ENCODE measurements at places on chromosomes 7 and 10. TPM values are rescaled to one million over a fixed set of nuclear protein-coding genes. Genes with fewer than 3 reads are reported as not detected.
A peak's percentile ranks its signal among the peaks of the same experiment; 100 is the strongest.

Gene GRM3
- polyA plus RNA-seq: 0.03 TPM

Gene PIK3CG
- polyA plus RNA-seq: 0.15 TPM

Gene UCMA
- polyA plus RNA-seq: not detected

Gene CD36
- polyA plus RNA-seq: 529 TPM

Gene CALCR
- polyA plus RNA-seq: not detected

- no peak for DNase-seq
Measured at GRCh38 chr7:67786021-67786420, 789.4 kb downstream of the TYW1 start.

- DNase-seq: no peak
Measured at GRCh38 chr7:41188163-41189130, 514.4 kb downstream of the INHBA start.

DNA sequence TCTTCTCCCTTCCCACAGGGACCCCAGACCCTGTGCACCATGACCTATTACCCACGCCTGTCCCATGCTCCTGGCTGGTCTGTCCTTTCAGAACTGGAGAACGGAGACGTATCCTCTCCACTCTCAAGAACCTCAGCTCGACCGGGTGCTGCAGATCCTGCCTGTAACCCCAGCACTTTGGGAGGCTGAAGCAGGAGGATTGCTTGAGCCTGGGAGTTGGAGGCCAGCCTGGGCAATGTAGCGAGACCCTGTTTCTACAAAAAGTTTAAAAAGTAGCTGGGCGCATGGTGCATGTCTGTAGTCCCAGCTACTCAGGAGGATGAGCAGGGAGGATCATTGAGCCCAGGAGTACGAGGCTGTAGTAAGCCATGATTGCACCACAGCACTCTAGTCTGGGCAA is 37.2 kb upstream of the MYL10 start:
- no peak for DNase-seq

DNA sequence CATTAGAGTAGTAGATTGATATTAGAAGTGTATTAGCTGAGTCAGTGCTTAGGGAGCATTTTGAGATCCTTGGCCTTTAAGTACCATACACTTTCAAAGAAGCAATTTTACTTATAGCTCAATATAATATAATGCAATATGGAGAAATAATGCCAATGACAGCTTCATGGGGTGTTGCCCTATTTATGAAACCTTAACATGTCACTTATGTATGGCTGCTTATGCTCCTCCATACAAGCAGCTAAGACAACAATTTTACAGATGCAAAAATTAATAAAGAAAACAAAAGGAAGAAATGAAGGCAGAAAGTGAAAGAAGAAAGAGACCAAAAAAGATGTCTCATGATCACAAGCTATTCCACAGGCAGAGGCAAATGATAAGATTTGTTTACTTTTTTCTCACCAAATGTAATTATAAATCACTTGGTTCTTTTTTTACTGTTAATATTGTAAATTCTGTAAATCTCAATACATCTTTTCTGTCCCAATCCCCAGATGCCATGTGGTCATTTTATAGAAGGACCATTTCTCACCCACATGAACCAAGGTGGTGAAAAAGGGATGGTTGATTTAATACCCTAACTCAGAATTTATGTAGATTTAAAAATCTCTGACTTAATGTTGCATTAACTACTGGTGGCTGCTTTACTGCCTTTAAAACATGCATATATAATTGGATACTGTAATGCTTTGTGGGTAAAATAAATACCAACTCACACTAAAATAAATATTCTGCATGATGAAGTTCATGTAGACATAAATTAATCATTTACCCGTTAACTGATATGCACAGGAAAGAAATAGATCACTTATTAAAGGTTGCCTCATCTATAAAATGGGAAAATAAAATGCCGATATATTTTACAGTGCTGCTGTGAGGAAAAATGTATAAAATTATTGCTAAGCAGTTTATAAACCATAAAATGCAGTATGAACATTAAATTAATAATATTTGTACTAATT is 33.5 kb upstream of the RHOBTB1 start:
- no peak for DNase-seq

DNA sequence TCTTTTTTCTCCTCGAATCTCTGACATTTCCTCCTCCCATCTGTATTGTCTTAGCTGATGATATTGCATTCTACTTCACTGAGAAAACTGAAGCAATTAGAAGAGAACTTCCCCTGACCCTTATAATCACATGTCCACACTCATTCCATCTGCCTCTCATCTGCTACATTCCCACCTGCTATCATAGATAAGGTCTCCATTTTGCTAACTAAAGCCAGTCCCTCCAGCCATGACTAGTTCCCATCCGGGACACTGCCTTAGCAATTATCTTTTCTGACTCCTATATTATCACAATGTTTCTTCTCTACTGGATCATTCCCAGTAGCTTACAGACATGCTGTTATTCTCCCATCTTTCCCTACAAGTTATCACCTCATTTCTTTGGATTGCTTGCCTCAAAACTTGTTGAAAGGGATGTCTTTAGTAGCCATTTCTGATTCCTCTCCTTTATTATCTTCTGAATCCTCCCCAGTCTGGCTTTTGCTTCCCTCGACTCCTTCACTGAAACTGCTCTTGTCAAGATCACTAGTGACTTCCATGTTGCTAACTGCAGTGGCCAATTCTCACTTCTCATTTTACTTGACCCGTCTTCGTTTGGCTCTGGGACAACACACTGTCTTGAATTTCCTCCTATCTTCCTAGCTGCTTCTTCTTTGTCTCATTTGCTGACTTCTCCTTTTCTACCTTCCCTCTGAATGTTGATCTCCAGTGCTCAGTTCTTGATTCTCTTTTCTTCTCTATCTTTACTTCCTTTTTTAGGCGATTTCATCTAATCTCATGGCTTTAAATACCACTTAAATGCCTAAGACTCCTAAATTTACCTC is 35.9 kb downstream of the FZD1 start:
- peak; percentile 25 for DNase-seq

Data from heart left ventricle (tissue), 16 donors.